ENCODE measurements at places on chromosomes 4 and X.

- no peak for DNase-seq
Measured at GRCh38 chr4:32824336-32824735, 2104.2 kb downstream of the PCDH7 start.

DNA sequence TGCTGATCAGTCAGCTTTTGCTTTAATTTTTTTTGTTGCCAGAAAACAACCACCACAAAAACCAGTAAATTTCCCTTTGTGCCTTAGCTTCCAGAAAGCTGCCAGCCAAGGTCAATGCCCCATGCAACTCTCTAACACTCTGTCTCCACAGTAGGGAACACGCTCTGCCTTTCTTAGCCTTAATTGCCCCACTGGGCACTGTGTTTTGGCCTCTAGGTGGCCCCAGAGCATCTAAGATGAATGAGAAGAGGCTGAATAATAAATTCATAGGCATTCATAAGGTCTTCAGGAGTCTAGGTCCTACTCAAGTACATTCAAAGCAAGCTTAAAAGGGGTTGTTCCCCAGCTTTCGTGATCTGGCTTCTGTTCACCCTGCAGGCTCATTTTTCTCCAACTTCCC, 57.7 kb upstream of the PASD1 start:
- DNase-seq: no peak

- no peak for DNase-seq
Measured at GRCh38 chr4:181684310-181684709, 558.9 kb upstream of the TENM3 start.

DNA sequence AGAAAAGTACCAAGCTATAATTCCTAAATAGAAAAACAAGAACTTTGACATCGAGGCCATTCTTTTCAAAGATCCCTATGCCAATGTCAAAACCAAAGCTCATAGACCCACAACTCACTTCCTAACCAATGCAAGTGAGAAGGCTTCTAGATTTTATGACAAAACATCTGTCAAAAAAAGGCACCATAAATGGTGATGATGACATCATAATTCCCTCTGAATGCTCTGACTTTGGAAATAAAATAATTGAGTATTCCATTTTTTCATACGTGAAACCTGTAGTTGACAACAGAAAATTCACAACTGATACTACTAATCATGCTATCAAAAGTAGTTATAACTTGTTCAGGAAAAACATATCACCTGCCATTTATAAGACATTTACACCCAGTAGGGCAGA, 8.7 kb upstream of the CABS1 start:
- no peak for DNase-seq
